ENCODE measurements at places on chromosomes 7 and 10.

DNA sequence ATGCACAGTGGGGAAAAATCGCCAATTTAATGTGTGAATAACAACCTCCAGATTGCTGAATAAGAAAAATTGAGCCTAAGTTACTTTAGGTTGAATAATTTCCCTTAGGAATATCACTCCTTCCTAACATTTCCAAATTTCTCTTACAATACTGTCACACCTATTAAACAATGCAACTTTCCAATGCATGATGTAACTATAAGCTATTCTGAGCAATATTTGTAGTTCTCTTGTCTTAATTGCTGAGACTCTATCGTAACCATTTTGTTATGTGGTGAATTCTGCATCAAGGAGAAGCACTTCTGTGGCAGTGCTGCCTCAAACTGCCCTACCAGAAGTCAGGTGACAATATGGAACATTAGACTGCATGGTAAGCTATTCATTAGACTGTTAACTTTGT lies 386.7 kb upstream of the LRRN3 start:
- H3K36me3 ChIP-seq: peaks cover 2% of the 10 kb centered on the region
- H3K4me3 ChIP-seq: no peak overlapping the region
- H3K27ac ChIP-seq: no peak overlapping the region
- no peak for DNase-seq
- H3K4me1 ChIP-seq: no peaks in the 10 kb centered on the region

GRCh38 chr7:80184693-80185092 lies 50.1 kb downstream of the GNAI1 start:
- no peak for DNase-seq
- H3K4me3 ChIP-seq: no peak overlapping the region
- H3K27ac ChIP-seq: no peak overlapping the region
- H3K4me1 ChIP-seq: peaks cover 8% of the 10 kb centered on the region

DNA sequence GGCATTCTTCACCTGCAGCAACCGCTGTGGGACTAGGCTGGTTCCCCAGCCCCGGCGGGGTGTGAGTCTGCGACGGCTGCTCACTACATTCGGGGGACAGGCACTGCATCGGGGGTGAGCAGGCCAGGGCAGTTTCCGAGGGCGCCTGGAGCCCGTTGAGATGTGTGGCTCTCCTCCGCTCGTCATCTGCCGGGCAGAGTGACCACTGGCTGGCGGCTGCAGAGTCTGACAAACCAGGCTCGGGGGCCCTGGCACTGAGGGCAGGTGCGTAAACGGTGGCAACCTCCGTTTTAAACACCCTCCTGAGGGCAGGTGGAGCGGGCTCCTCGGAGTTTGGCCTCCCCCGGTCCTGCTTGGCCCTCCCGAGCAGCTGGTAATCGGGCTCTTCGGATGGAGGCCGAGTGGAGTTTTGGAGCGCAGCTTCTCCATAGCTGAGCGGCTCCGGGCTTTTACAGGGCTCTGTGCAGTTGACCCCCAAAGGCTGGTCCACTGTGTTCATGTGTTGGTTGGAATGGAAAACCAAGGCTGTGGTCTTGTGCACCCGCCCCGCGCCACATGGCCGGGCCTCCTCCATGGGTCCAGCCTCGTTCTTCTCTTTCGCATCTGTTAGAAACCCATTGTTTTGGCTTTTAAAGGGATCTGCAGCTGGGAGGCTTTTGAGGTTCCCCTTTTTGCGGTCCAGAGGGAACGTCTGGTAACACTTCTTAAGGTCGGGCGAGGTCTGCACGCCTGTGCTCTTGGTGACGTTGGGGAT lies 20.9 kb downstream of the INSYN2A start:
- no peaks in the 10 kb centered on the region for H3K4me1 ChIP-seq
- no peak overlapping the region for H3K4me3 ChIP-seq
- no peak for DNase-seq
- H3K27me3 ChIP-seq: no peaks in the 10 kb centered on the region
- H3K36me3 ChIP-seq: no peaks in the 10 kb centered on the region

DNA sequence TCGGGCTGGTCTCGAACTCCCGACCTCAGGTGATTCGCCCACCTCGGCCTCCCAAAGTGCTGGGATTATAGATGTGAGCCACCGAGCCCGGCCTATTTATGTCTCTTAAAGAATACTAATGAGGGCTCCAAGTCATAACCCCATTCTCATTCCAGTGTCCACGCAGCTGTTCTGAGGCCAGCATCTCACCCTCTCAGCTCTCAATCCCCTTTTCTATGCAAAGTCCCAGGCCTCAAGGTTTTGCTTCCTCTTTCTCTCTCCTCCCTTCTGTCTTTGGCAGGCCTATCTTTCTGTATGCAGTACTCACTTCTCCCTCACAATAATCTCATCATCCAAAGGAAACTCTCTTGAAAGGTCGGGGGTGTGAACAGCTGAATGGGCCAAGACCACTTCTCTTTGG lies 28.0 kb upstream of the VSIR start:
- no peak for DNase-seq
- H3K4me3 ChIP-seq: no peak overlapping the region
- H3K36me3 ChIP-seq: no peaks in the 10 kb centered on the region
- no peak overlapping the region for H3K27ac ChIP-seq

GRCh38 chr7:79217468-79217867 lies 236.0 kb downstream of the MAGI2 start:
- no peak overlapping the region for H3K27ac ChIP-seq
- DNase-seq: no peak
- no peaks in the 10 kb centered on the region for H3K27me3 ChIP-seq

DNA sequence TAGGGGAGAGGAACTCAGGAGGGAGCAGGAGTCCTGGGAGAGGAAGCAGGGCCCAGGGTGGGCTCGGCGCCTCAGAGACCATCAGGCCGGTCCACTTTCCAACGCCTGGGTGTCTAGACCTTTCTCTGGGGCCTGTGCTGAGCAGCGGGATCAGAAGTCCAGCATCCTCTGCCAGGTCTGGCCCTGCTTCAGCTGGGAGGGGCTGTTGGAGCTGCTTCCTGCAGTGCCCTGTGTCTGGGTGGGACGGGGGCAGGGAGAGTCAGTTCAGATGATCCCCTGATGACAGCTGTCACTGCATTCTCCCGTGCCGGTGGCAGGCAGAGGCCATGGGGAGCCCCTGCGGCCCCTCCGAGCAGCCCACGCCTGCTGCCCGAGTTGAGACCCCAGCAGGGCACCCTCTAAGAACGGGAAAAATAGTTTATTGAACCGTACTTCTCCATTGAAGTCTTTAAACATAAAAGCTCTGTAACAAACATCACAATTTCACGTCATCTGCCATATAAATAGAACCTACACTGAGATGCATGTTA lies 23.3 kb downstream of the AP5Z1 start:
- no peaks in the 10 kb centered on the region for H3K4me1 ChIP-seq
- no peak for DNase-seq
- H3K27ac ChIP-seq: no peak overlapping the region
- H3K27me3 ChIP-seq: no peaks in the 10 kb centered on the region

DNA sequence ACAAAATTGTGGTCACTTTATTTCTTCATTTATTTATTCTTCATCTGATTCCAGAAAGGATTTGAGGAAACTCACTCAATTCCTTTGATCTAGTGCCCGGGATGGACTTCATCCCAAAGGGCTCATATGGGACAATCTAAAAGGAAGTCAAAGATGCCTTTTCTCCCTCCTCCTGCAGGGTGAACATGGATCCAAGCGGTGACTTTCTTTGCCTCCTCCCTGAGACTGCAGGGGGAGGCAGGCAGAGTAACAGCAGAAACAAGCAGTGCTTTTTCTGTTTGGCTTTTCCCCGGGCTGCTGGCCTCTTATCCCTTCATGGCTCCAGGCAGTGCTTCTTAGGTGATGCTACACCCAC lies 10.0 kb upstream of the DNMBP start:
- H3K36me3 ChIP-seq: no peaks in the 10 kb centered on the region
- H3K27ac ChIP-seq: no peak overlapping the region
- no peak overlapping the region for H3K4me3 ChIP-seq
- no peaks in the 10 kb centered on the region for H3K27me3 ChIP-seq
- DNase-seq: no peak

DNA sequence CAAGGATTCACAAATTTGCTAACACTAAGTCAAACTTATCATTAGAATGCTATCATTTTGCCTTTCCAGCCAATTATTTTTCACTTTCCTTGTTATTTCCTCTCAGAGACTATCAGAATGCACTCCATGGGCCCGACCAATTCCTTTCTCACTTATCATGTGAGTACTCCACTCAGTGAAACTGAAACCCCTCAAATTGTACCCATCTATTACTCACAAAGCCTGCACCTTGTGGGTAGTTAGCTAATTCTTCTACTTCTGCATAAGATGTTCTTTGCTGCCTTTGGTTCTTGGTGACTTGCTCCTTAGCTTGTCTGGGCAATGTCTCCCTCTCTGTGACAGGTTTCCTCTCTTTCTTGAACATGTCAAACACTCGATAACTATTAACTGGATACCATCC lies 35.2 kb upstream of the MBL2 start:
- no peaks in the 10 kb centered on the region for H3K27me3 ChIP-seq
- no peaks in the 10 kb centered on the region for H3K4me1 ChIP-seq
- no peak for DNase-seq
- no peaks in the 10 kb centered on the region for H3K36me3 ChIP-seq
- H3K4me3 ChIP-seq: no peak overlapping the region

GRCh38 chr7:64905133-64905532 lies 2.1 kb downstream of the ZNF273 start:
- DNase-seq: no peak
- H3K27ac ChIP-seq: no peak overlapping the region
- no peaks in the 10 kb centered on the region for H3K27me3 ChIP-seq

DNA sequence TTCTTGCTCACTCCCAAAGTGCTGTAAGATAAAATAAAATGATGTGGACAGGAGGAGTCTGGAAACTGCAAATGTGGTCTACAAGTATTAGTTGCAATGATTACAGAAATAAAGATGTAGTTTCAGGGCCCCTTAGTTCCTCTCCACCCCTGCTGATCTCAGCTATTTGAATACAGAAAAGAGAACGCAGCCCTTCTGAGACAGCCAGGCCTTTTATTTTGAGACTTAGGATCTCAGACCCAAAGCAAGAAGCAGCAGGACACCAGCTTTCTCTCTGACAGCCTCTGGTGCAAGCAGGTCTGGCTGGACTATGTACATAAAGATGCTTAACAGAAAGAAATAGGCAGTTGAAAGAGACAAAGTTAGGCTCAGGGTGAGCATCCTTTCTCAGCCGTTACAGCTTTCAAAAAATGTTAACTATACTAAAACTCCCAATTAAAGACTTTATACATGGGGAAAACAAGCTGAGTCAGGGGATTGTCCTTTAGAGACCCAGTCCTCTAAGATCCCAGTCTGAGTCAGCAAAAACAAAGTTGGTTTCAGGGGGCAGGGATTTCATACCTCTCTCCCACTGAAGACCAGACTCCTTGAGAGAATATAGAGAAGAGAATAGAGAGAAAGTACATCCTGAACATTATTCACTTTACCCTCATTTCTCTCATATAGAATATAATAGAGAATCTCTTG lies 220.4 kb downstream of the TMEM178B start:
- H3K27me3 ChIP-seq: no peaks in the 10 kb centered on the region
- H3K4me3 ChIP-seq: no peak overlapping the region
- no peaks in the 10 kb centered on the region for H3K36me3 ChIP-seq
- DNase-seq: no peak

DNA sequence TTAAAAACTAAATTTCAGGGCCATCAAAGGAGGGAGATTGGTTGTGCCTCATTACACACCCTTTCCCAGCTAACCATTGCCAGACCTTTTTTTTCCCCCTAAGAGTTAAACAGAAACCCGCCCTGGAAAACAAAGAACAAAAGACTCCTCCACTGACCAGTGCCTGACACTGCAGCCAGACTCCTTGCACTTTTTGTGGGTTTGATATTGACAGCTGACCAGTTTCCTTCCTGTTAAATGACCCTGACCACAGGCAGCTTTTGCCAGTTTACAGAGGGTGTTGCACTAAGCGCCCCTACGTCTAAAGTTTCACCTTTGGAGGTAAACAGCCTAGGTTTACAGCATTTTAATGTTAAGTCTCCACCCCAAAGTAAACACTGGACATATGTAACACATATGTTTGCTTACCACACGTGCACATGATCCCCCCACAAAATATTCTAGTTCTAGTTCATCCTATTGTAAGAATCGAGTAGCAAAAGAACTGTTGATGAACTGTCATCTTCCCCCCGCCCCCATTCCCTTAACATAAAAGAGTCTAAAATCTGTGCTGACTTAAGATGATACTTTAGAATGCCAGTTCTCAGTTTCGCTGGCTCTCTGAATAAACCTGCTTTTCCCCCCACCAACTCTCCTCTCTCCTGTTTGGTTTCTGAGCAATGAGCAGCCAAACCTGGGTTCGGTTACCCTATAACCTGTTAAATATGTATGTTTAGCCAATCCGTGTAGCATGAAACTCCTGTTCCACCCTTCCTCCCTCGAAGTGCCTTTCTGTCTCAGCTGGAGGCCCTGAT lies 38.0 kb downstream of the FOXI2 start:
- no peaks in the 10 kb centered on the region for H3K4me1 ChIP-seq
- H3K27ac ChIP-seq: no peak overlapping the region
- H3K36me3 ChIP-seq: no peaks in the 10 kb centered on the region

DNA sequence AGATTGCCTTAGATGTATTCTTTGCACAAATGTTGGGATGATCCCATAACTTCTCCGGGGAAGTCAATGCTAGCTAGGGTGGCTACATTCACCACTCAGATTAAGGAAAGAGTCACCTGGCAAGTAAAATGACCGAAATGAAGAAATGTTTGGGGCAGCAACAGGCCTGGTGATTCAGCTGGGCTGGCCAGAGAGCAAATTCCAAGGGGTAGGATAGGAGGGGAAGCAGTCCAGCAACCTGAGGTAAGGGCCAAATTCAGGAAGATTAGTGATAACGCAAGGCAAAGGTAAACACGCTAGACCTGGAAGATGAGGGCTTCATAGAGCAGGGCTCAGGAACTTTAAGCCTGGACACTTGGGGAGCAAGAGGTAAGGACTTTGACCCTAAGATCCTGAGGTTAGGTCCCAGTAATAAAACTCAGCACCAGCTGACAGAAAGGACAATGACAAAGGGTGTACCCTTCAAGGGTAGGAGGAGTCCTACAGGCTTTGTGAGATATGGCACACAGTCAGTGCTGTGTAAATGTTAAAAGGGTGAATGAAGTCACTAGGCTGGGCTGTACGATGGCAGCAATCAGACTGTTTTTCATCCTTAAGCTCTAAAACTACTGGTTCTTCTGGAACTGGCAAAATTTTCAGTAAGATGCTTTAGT lies 22.7 kb upstream of the SMNDC1 start:
- H3K27me3 ChIP-seq: no peaks in the 10 kb centered on the region
- H3K4me3 ChIP-seq: no peak overlapping the region
- DNase-seq: no peak
- H3K4me1 ChIP-seq: no peaks in the 10 kb centered on the region

DNA sequence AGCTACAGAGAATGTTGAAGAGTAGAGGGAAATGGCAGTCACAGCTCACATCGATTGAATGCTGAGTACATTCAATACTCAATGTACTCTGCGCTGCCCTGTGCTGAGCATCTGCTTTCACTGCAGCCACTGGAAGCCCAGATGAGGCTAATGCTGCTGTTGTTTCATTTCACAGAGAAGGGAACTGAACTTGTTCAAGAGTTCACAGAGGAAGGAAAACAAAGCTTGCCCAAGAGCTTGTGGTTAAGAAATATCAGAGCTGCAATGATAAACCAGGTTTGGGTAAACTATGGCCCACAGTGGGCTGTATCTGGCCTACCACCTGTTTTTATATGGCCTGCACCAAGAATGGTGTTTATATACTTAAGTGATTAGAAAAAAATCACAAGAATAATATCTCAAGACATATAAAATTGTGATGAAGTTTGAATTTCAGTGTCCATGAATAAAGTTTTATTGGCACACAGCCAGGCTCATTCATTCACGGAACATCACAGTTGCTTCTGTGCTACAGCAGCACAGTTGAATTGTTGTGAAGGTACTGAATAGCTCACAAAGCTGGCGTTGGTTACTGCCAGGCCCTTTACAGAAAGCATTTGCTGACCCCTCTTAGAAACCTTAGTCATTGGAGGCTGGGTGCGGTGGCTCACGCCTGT lies 64.1 kb downstream of the CFAP58 start:
- no peaks in the 10 kb centered on the region for H3K27me3 ChIP-seq
- H3K4me3 ChIP-seq: no peak overlapping the region
- H3K27ac ChIP-seq: no peak overlapping the region
- no peaks in the 10 kb centered on the region for H3K36me3 ChIP-seq
- DNase-seq: no peak
- H3K4me1 ChIP-seq: no peaks in the 10 kb centered on the region

Measured in thoracic aorta (tissue), 2 donors.